ENCODE measurements at places on chromosomes 3 and 15.

GRCh38 chr15:52789008-52789600, 1.0 kb downstream of the ONECUT1 start:
- DNase-seq = no peak

GRCh38 chr15:42846647-42847046, 73.9 kb downstream of the TTBK2 start:
- DNase-seq = no peak

DNA sequence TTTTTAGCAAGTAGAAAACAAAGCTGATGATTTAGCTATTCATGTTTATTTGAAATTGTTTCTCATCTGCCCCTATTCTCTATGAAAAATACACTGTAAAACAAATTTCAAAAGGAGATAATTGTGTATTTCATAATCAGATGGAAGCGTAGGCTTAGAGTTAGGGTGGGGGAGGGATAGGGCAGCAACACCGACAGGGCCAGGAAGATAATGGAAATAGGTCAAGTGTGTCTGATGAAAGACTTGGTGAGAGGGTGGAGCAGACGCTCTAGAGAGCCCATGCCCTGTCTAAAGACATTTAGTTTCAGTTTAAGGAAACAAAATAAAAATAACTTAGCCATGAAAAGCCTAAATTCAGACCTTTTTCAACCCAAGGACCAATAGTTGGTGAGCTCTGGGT, 51.6 kb upstream of the ARL6 start:
- DNase-seq = no peak

- DNase-seq = no peak
Observed at GRCh38 chr3:18092726-18093125, 332.4 kb downstream of the SATB1 start.

- DNase-seq = no peak
Observed at GRCh38 chr3:120773932-120774331, 31.4 kb downstream of the GTF2E1 start.

DNA sequence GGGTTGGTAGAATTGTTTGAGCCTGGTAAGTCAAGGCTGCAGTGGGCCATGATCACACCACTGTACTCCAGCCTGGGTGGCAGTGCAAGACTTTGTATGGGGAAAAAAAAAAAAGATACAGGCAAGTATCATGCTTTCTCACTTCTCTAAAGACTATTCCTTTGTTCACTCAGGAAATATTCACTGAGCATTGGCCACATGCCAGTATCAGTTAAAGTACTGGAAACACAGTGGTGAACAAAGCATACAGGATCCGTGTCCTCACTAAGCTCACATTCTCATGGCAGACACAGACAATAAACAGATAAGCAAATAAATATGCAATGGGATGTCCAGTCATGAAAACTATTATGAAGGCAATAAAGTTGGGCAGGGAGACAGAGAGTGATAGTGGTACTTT, 5.1 kb upstream of the MTHFS start:
- DNase-seq = no peak

GRCh38 chr3:120052677-120053076, 41.6 kb downstream of the GSK3B start:
- no peak for DNase-seq

DNA sequence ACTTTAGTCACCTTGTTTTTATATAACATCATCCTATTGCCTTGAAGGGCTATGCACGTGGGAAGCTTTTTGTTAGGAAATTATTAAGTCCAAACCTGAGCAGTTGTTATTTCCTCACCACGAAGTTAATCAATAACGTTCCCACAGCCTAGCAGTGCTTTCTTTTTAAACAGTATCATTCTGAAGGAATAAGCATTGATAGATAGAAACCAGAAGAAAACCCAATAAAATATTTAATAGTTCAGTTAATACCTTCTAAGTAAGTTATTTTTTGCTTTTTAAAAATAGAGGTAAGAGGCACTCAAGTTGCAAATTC, 149.3 kb downstream of the KCNMB2 start:
- no peak for DNase-seq

- no peak for DNase-seq
Observed at GRCh38 chr3:155431856-155432570, 138.5 kb upstream of the STRIT1 start.

DNA sequence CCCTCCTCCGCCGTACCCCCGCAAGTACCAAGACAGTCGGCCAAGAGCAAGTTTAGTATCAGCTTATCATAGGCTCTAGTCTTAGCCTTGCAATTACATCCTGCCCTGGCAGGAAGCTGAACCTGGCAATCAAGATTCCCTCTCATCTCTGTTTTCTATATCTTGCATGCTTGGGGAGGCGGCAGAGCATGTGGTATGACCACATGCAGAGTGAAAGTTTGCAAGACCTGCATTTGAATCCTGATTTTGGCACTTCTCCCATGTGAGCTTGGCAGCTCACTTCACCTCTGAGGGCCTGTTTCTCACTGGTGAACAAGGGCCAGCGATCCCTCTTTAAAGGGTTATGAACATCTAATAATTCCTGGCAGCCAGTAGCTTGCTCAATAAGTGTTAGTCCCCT, 106.1 kb upstream of the FRMD4B start:
- no peak for DNase-seq

DNA sequence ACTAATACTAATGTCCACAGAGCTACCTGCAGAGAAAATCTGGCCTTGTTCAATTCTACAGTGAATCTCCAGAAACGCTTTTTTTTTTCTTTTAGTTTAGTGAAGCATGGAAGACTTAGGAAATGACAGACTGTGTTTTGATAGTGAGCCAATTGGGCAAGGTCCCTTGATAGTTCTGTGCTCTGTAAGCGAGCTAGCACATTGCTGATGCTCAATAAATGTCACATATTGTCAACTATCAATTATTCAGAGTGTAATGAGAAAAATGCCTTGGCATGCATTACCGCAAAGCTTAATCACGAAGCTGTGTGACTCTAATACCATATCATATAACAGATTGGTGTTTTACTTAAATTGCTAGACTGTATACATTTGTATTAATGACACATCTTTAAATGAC, 5.2 kb upstream of the C3orf85 start:
- DNase-seq = peak; percentile 16

- peak; percentile 43 for DNase-seq
Observed at GRCh38 chr3:106824856-106825255, 552.4 kb upstream of the CCDC54 start.

- DNase-seq = no peak
Observed at GRCh38 chr15:49174902-49175301, 4.9 kb downstream of the GALK2 start.

DNA sequence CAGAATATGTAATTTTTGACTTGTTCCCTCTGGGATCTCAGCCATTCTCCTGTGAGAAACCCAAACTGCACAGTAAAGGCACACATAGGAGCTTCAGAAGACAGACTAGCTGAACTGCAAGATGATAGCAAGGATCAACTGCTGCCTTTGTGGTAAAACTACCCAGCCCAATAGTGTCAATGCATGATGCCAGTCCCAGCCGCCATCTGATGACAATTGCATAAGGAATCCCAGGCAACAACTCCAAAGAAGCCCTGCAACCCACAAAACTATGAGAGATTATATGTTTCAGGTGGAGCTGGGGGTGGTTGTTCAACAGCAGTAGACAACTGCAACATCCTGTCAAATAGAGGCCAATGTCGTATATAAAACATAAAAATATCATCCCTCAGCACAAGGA, 192.4 kb upstream of the ARPP21 start:
- no peak for DNase-seq

DNA sequence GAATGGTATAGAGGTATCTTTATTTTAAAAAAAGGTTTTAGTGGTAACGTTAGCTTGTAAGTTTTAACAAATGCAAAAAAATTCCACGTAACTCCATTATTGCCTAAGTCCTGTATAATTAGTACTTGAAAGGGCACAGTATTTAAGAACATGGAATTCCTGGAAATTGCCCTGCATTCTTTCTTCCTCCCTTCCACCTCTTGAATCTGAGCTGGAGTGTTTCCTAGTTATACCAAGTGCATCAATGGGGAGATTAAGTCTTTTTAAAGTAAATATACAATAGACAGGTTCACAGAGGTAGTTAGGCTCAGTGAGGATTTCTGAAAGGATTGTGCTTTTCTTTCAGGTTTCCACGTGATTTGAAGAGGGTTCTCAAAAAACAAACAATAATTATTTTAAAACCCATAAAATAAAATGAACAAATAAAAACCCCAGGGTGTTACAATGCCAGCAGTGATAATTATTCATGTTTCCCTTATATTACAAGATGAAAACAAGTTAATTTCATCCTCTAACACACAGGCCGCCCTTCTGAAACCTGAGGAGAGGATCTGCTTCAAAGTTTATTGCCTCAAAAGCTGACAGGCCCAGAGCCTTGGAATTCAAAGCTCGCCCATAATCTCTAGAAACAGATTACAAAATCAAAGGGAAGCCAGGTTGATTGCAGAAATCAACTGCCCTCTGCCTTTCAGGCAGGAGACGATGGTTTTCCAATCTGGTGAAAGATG, 128.8 kb upstream of the LMOD3 start:
- no peak for DNase-seq

DNA sequence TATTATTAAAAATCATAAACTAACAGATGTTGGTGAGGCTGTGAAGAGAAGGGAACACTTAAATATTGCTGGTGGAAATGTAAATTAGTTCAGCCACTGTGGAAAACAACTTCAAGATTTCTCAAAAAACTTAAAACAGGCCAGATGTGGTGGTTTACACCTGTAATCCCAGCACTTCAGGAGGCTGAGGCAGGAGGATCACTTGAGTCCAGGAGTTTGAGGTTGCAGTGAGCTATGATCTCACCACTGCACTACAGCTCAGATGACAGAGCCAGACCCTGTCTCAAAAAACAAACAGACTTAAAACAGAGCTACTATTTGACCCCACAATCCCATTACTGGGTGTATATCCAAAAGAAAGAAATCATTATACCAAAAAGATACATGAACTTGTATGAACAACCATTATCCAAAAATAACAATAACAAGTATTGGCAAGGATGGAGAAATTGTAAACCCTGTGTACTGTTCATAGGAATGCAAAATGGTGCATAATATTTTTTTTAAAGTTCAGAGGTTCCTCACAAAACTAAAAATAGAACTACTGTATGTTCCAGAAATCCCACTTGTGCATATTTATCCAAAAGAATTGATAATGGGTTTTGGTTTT, 25.5 kb downstream of the ZNF148 start:
- no peak for DNase-seq

- no peak for DNase-seq
Observed at GRCh38 chr3:170076715-170077238, 39.0 kb downstream of the GPR160 start.

DNA sequence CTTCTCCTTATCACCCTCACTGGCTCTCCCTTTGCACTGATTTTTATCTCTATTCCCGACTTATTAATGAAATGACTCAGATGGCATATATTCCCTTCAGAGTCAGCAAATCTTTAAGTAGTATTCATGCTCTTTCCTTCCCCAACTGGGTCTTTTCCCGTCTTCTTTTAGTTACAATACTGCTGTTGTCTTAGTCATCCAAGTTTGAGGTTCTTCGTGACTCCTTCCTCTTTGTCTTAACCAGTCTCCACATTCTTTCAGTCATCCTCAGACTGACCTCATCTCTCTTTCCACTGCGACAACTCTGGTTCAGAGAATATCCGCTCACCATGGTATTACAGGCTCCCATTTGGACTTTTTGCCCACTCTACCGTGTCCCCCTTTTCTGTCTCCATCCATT, 12.4 kb downstream of the WDR5B start:
- no peak for DNase-seq

Data from kidney epithelial cell (primary cell).